ENCODE measurements at places on chromosomes 1 and 21.

DNA sequence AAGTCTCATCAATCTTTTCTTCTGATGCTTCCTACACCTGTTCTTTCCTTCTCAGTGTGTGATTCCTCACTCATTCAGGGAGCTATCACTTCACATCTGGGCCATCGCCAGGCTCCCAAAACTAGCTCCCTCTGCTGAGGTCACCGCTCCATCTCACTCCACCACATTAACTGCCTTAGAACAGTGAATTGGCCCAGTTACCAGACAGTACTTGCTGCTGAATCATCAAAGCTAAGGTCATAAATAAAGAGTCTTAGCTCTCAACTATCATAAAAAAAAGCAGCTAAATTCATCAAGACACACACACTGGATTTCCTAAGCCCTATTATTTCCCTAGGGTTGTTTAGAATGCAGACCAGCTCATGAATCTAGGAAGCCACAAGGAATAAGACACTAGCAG is 18.8 kb upstream of the SRM start:
- DNase-seq = no peak

- DNase-seq = no peak
Observed at GRCh38 chr1:100538913-100539835, 1.2 kb downstream of the GPR88 start.

GRCh38 chr21:46161633-46162592 is 6.5 kb upstream of the FTCD start:
- DNase-seq = no peak

GRCh38 chr1:20717452-20718342 is at the start of gene KIF17:
KIF17 (minus strand) TSS chr1:20718007; CDS start chr1:20717706, 301 bp downstream.
- no peak for DNase-seq

DNA sequence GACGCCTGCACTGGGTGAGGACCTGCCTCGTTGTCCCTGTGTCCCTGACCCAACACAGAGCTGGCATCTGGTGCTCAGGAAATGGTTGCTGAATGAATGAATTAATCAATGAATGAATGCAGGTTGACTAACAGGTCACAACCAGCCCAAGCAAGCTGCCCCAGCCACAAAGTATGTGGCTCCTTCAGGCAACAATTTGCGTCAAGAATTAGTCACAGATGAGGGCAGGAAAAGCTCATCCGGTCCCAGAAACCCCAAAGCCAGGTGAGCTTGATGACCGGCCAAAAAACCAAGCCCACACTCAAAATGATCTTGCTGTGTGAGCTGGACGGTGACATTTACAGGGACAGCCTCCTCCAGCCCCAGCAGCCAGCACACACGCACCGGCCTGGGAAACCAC is 40.6 kb upstream of the GPR153 start:
- no peak for DNase-seq

DNA sequence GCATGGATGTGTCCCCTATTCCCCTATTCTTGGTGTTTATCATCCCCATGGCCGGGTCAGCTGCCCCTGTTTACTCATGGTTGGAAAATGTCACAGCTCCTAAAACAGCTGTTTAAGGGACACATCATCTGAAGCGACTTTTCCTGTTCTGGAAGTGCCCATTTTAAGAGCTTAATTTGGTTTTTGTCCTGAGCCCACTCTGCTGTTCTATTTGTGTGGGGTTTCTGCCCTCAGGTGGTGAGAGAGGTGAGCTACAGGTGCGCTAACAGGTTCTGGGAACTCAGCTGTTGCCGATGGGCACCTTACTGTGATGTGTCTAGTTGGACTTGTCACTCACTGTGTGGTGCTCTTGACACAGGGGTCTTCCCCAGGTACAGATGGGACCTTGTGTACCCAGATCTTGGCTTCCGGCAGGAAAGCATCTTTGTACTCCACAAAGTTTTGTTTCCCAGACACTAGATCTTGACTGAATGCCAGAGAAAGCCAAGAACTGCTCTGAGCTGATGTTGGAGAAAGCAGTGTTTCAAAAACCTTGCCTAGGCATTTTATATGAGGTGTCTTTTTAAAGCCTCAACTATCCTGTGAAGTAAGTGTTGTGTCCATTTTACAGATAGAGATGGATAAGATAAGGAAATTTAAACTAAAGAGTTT is 59.0 kb upstream of the CD1D start:
- DNase-seq = no peak

- no peak for DNase-seq
Observed at GRCh38 chr1:76857973-76858372, 9.3 kb upstream of the ST6GALNAC5 start.

DNA sequence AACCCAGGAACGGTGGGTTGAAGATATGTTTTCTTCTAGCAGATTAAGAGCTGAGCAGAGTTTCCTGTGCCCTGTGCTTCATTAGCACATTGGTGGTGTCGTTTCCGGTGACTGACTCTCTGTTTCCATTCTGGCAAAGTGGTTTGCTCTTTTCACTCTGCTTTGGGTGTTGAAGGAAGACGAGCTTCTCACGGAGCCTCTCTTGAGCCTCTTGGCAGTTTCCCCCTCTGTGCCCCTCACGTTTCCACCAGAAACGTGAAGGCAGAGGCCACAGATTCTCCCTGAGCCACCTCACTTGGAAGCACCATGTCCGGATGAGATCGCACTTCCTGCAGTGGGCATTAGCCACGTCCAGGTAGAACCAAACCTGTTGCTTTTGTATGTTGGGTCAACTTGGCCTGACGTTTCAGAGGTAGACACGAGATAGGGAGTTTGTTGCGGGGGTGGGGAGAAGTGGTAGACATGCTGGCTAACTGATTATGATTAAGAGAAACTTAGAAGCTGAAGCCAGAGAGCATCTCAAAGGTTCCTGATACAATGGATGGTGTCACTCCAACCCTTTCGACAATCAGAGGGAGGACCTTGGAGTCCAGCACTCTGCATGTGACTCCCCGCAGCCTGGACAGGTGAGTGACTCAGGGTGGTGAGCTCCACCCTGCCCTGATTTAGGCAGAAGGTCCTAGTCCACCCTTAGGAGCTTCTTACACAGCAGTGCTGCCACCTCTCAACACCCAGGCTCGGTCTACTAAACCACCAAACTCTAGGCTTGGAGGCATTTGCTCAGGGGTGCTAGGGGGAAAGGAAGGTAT is at the start of gene LAX1:
Gene LAX1, plus strand, starts transcription at position 155 of the 809 bp plus-strand sequence. Its CDS starts 383 bp downstream, at position 538.
- no peak for DNase-seq

DNA sequence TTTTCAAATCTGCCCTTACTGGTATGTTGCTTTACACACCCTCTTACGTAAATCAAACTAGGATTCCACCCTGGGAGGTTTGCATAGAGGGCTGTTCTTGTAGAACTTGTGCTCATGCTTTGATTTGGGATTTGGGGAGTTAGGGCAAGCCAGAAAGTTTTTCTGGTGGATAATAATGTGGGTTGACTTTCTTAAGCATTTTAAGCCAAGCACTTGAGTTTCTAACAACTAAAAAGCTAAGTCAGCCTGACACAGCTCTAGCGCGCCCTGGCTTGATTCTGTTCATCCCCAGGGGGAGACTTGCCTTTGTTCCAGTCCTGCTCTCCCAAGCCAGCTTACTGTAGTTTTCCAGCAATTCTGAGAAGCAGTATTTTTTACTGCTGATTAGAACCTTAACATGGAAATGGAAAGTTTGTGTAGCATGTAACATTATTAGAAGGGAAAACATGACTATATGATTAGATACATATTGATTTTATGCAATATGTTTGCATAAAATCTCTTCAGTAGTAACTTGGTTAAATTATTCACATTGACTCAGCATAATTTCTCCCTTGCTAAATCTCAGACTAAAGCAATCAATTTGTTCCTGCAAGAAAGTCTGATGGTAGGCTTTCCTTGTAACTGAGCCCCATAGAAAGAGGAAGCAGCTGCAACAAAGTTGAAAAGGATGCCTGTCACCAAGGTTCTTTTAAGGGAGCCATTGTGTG is 11.0 kb upstream of the PGD start:
- no peak for DNase-seq

DNA sequence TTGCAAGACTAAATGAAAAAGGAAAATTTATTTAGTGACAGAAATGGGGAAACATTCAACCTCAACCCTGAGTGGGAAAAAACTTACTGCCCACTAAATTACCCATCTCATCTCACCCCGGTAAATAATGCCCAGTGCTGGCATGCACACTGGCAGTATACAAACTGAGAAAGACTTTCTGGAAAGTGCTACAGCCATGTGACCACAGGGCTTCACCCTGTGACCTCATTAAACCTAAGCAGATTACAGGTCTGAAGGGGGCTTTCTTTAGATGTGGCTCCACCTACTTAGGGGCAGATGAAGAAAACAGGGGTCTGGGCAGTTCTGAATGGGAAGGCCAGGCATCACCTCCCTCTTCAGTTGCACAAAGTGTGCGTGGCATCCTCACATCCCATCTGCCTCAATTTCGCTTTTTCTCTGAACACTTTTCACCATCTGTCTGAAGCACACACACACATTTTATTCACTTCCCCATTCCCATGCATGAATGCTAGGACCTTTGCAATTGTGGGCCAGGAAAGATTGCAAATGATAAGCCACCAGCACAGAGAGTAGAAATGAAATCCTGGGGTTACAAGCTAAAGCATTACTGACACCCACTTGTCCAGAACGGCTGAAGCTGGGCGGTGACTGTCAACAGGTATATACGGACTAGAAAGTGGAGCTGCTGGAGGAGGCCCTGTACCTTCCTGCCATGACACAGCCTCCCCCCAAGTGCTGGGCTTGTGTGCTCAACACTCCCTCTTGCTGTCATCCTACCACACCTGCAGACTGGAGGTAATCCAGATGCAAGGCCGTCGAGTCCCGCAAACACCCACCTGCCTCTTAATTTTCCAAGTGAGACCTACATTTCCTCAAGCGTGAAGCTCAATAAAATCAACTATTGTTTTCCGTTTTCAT is 2.7 kb downstream of the NADK start:
- no peak for DNase-seq

DNA sequence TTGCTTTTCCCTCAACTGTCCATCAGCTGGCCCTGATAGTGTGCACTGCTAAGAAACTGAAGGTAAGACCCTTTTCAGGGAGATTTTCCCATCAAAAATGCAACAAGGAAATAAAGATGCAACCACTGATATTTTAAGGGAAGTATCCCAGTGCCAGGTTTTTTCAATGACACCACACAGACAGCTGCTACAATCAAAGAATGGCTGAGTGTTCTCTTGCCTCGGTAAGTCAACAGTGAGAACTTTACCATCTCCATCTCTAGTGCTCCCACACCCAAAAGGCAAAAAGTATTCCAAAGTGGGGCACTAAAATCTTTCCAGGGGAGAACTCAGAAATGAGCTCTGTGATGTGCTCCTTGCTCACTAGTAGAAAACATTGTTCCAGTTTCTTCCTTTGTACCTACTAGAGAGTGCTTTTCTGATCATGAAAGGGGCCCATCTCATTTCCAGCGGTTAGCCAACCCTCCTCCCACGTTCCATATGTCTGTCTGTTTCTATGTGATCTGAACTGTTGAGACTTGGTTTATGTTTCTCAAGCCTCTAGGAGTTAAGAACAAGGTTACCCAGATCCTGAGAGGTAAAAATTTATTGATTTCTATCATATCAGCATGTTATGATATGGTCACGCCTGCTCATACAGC is 67.6 kb upstream of the NEK2 start:
- no peak for DNase-seq

GRCh38 chr1:11610629-11611180 is 43.5 kb downstream of the FBXO2 start:
- no peak for DNase-seq

DNA sequence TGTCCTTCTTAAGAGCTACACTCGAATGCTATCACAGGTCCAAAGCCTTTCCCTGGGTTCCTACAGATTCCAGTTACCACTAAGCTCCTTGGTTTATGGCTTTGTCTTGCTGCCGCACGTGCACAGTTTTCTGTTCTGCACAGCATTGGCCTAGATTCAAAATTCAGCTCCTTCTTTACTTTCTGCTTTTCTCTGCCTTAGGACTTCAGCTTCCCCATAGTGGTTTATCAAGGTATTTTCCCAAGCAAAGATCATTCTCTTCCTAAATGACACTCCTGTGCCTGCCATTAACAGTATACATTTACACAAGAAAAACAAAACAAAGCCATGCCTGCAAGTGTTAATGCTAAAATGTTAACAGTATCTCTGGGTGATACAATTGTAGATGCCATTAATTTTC is 41.8 kb downstream of the PTPRU start:
- DNase-seq = no peak

DNA sequence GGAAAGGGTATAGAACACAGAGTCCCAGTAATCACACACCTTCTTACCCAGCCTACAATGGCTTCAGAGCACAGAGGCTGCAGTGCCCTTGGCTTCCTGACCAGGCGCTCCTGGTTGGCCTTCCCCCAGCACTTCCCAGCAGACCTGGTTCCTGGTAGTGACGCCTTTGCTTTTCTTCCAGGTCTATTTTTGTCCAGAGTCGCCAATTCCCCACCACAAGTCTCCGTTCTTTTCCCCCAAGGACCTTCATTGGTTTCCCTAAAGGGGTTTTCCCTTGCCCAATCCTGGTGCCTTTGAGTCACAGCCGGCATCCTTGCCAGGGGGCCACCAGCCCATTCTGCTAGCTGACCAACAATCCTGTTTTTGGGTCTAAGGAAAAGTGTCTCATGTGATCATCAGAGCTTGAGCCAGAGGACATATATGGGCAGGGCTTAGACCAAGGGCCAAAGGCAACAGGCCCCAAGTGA is 84.8 kb downstream of the KCNJ15 start:
- no peak for DNase-seq

- no peak for DNase-seq
Observed at GRCh38 chr1:229325401-229325800, 17.4 kb downstream of the CCSAP start.

GRCh38 chr21:16198546-16198945 is 468.8 kb downstream of the USP25 start:
- DNase-seq = no peak

- DNase-seq = no peak
Observed at GRCh38 chr1:18924221-18924691, 21.9 kb upstream of the ALDH4A1 start.

DNA sequence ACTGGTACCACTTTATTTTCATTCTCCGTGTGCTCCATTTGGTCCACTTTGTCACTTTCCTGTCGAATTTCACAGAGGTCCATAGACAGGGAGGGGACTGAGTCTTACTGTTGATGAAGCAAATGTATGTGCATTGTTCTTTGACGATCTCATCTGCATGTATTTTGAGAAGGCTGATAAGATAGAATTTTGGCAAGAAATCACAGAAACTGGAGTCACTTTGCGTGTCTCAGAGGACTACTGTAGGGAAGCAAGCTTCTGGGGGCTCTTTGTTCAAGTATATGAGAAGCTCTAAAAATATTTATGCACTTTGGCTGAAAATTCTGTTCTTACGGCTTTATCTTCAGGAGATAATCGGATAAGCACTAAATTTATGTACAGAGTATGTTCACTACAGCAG is 78.1 kb downstream of the PCBP3 start:
- DNase-seq = no peak

GRCh38 chr1:220788900-220789299 is 2.2 kb downstream of the MTARC1 start:
- DNase-seq = no peak

- DNase-seq = no peak
Observed at GRCh38 chr21:45288441-45288841, 746 bp upstream of the POFUT2 start.

DNA sequence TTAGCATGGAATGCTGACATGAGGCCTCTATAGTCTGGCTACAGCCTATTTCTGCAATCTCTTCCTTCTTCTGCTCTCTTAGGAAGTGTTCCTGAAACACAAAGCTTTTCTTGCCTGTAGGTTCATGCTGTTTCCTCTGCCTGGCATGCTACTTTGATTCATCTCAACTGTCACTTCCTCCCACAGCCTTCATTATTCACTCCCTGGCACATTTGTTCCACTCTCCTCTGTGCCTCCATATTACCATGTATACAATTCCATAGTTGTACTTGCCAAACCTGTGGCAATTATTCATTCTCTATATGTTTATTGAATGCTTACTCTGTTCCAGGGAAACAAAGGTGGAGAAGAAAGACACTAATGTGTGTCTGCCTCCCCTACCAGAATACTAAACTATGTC is 210.2 kb downstream of the LRRC7 start:
- DNase-seq = no peak
